ENCODE measurements at places on chromosomes 6 and 20.

DNA sequence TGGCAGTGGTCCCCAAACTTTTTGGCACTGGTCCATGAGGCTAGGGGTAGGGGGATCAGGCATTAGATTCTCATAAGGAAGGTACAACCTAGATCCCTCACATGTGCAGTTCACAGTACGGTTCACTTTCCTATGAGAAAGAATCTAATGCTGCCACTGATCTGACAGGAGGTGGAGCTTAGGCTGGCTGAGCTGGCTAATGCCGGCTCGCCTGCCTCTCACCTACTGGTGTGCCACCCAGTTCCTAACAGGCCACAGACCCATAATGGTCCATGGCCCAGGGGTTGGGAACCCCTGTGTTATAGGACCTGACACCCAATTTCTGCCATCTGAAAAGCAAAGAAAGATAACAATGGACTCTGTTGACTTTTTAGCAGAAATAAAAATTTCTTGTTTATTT is 199.6 kb downstream of the GMPR start:
- DNase-seq, result no peak

- no peak for DNase-seq
These were observed 595 bp downstream of the FKBPL start for GRCh38 chr6:32129297-32130088.

DNA sequence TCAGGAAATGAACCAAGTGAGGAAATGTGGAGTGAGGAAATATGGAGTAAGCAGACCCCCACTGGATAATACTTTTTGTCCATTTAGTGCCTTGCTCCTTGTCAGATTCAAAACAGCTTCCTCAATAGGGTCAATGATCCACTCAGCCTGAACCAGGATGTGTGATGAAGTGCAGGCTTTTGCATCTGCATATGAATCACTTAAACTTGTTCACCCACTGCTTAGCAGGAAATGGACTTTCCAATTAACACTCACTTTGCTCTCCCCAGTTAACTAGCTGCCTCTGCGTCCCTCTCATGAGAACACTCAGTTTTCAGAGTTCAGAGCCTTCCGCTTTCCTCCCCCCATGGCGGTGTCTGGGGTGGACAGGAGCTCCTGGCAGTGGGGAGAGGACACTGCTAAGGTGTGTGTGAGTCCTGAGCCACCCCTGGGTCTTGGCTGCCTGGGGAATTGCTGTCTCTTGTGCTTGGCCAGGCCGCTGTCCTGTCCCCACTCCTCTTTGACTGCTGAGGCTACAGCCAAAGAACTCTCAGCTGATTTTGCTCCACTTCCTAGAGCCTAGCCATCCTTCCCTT is 621.8 kb downstream of the CDH26 start:
- DNase-seq, result no peak

- no peak for DNase-seq
These were observed 104.7 kb upstream of the IFNGR1 start for GRCh38 chr6:137323860-137324259.

DNA sequence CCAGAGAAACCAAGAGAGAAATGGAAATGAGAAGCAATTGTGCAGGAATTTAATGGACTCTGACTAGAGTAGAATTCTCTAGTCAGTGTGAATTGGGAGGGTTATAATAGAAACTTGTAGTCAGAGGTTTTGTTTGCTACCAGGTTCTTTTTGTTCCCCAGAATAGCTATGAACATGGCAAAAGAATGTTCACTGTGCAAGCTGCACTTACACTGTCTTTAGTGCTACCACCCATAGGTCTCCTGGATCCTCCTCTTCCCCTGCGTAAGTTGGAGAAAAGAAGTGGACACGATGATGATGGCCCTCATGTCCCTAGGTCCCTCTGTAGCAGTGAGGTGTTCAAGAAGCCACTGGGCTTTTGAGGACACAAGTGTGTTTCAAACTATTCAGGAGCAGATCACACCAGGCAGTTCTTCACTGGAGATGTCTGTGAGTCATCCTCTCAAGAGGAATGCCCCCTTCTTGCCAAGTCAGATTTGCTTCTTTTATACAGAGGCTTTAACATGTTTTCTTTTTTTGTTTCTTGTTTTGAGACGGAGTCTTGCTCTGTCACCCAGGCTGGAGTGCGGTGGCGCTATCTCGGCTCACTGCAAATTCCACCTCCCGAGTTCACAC is 47.6 kb upstream of the SMIM8 start:
- DNase-seq, result no peak

DNA sequence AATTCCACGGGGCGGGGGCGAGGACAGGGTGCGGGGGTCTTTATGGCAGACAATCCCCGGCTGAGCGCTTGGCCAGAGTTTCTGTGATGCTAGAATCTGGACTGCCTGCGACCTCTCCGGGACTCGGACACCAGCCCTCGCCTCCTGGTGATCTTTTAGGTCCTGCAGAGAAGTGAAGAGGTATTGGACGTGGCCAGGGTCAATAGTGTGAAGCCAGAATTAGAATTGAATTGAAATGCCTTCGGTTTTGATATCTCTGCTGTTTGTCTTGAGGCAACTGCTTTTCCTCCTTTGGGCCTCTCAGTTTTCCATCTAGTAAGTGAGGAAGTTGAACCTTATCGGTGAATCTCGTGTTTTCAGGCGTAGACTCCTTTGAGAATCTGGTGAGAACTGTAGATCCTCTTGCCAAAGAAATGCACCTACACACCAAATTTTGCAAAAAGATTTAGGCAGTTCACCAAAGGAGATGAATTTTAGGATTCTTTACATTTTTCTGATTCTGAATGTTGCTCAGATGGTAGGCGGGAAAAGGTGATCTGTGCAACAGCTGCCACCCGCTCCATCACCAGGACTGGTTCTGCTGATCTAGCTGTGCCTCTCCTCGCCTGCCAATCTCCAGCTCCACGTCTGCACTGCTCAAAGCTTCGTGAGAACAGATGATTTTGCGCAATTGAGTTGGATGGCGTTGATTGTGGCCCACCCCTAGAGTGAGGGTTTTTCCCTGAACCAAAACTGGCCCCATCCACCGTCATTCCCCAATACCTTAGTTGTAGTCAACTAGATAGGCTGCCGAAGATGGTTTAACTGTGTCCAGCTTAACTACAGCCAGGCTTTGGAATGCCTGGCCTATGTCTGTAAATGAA is 837 bp upstream of the OSER1 start:
- DNase-seq, result no peak

- DNase-seq, result no peak
These were observed 9.6 kb downstream of the PEX7 start for GRCh38 chr6:136831873-136832562.

GRCh38 chr6:122770835-122771601 is 8.5 kb upstream of the FABP7 start:
- no peak for DNase-seq

GRCh38 chr6:157570752-157571151 is 189.8 kb downstream of the ZDHHC14 start:
- no peak for DNase-seq

- DNase-seq, result no peak
These were observed 93.8 kb downstream of the MLIP start for GRCh38 chr6:54204921-54205591.

DNA sequence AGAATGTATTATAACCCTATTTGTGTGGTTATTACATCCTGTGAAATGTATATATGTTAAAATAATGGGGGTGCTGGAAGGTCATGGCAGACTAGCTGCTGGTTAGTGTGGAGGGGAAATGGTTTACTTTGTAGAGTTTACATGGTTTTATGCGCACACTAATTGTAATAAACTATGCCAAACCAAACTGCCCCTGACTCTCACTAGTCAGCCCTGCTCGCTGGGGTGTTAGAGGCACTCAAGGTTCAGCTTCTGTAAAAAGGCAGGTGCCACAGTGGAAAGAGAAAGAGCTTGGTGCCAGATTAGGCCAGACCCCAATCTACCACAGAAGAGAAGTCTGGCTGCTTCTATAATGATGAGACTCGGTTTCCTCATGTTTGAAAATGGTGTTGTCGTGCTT is 52.7 kb downstream of the GOPC start:
- DNase-seq, result no peak

DNA sequence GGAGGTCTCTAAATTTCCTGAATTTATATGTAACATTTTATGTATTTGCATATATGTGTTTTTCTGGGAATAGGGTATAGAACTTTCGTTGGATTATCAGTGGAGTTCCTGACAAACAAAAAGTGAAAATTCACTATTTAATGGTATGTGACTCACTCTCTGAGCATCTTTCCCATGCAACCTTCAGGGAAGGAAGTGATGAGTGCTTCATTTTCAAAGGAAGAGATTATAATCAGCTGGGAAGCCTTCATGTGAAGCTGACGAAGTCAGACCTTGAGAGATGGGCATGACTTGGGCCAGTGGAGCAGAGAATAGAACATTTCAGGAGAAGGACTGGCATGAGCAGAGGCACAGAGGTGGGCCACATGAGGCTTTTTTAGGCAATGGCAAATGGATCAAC is 72.7 kb downstream of the FAXC start:
- DNase-seq, result no peak

DNA sequence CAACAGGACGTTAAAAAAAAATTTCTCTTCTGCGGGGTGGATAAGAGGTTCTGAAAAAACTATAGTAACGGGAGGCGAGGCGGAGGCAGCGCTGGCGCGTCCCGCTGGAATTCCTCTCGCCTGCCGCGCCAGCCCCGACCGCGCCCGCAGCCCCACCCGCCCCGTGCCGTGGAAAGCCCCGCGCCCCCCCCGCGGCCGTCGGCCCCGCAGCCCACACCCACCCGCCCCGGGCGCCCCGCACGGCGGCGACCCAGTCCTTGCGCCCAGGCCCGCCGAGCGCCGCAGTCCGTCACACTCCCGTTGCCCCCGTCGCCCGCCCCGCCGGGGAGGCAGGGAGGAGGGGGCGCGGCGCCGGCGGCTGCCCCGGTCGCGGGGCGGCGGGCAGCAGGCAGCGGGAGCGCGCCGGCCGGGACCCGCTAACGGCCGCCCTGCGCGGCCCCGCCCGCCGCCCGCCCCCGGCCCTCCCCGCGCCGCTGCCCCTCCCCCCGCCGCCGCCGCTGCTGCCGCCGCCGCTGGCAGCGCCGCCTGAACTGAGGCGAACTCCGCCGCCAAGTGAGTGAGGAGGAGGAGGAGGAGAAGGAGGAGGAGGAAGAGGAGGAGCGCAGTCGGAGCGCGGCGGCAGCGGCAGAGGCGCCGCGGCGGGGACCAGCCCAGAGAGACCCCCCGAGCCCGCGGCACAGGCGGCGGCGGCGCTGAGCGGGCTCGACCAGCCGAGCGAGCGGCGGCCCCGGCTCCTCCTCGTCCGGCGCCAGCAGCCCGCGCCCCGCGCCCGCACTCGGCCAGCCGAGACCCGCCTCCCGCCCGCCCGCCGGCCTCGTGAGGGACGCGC is at the start of gene QKI:
QKI (plus strand) TSS at position 602 of the 829 bp plus-strand sequence. CDS start 476 bp downstream, outside the sequence.
- peak; percentile 83 for DNase-seq

DNA sequence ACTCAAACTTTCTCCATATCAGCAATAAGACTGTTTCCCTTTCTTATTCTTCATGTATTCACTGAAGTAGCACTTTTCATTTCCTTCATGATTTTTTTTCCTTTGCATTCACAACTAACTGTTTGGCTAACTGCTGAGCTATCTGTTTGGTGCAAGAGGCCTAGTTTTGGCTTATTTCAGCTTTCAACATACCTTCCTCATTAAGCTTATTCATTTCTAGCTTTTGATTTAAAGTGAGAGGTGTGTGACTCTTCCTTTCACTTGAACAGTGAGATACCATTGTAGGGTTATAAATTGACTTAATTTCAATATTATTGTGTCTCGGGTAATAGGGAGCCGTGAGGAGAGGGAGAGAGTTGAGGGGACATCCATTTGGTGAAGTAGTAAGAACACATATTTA is 262.0 kb upstream of the PREP start:
- DNase-seq, result no peak

DNA sequence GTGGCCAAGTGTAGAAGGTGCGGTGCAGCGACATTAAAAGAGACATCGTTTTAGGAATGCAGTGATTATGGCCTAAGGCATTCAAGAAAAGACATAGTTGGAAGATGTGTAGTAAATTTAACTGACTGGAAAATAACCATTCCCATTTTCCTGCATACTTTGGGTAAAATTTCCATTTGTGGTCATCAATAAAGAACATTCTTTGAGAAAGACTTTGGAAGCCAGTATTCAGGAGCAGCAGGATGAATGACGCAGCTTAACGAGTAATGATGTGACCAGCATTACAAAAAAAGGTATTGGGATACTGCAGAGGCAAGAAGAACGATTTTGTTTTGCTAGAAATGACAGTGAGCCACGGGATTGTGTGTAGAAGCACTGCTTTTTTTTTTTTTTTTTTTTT is 7.0 kb upstream of the RWDD1 start:
- no peak for DNase-seq

DNA sequence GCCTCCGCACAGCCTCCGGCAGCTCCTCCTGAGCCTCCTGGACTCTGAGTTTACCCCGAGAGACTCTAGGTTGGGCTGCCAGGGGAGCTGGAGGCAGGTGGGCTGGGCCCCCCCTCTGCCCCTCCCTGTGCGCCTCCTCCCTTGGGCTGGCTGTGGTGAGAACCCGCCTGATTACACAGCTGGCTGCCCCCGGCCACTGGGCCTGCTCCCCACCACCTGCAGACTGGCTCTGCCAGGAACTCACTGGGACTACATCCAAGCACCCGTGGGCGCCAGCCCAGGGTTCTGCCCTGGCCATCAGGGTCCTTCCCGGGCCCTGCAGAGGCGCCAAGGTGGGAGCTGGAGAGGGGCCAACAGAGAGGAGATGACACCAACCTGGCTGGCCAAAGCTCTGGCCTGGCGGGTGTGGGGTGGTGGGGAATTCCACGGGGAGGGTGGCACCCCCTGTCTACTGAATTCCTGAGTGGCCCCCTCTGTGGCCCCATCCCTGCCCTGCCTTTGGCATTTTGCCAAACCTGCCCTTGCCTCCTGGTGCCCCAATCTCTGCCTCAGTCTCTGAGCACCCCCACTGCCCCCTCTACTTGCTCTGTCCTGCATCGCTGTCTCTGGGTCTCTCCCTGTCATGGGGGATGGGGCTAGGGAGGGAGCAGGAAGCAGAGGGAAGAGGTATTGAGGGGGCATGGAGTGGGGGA is 21.9 kb upstream of the CDH22 start:
- no peak for DNase-seq

DNA sequence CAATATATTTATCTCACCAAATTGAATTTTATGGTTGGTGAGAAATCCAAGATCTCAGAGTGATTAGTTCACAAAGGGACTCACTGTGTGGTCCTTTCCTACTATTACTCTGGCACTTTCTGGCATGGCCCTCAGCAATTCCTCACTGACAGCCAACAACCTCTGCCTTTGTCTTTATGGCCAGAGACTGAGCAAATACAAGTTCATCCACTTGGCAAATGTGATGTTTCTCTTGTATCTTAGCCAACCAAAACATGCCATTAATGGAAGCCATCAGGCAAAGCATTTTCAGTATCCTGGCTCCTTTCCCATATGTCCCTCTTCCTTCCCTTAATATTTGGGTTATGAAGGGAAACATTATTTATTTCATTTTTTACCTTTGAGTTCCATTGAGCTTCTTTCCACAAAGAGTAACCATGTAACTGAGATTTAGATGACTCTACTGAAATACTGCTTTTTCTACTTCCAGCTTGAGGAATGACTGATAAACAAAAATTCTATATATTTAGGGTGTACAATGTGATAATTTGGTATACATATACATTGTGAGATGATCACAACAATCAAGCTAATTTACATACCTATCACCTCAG is 30.8 kb upstream of the SMLR1 start:
- no peak for DNase-seq

DNA sequence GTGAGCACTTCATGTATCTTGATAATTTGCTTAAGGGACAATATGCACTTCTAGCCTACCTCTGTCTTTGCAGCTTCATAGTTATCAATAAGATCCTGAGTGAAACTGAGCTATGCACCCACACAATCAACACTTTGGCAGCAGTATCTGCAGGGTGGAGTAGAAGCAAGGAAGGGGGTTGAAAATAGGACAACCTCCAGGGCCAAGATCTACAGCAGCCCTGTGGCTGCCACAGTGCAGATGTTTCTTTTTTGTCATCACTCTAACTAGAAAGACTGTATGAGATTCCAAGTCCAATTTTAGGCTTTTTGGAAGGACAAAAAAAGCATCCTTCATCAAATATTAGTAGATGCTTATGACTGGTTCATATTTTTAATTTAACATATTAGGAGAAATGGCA is 336.1 kb upstream of the CITED2 start:
- DNase-seq, result no peak

Measured in activated naive CD8-positive, alpha-beta T cell treated with anti-CD3 and anti-CD28 coated beads, Interleukin-2, amount 10 ng/mL, durations not matched to agents 7 days and 5 days (primary cell).